Esophagus muscularis mucosa (tissue), 4 donors: ENCODE measurements at places on chromosomes 7 and 10. TPM values are rescaled to one million over a fixed set of nuclear protein-coding genes. Genes with fewer than 3 reads are reported as not detected.
A peak's percentile ranks its signal among the peaks of the same experiment; 100 is the strongest.

DNA sequence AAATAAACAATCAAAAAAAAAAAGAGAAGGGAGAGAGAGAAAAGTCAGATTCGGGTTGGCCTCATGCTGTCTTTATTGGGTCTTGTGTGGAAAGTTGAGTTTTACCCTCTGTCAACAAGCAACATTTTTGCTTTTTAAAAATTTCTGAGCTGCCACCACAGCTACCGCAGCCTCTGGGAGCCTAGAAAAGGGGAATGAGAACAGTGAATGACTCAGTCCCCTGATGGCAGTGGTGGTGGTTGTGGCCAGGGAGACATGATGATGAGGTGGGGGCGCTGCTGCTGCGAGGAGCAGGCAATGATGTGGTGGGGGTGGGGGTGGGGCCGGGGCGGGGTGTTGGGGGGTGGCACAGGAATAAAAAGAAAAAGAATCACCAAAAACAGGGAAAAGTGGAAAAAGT lies 20.0 kb upstream of the CREB3L2 start:
- DNase-seq = peak; percentile 39

- no peak for DNase-seq
Measured at GRCh38 chr7:74228951-74229900, 19.4 kb downstream of the LAT2 start.

- no peak for DNase-seq
Measured at GRCh38 chr7:150420242-150420641, 30.2 kb upstream of the GIMAP8 start.

GRCh38 chr7:151080067-151080521 lies 515 bp downstream of the FASTK start:
- DNase-seq = no peak

DNA sequence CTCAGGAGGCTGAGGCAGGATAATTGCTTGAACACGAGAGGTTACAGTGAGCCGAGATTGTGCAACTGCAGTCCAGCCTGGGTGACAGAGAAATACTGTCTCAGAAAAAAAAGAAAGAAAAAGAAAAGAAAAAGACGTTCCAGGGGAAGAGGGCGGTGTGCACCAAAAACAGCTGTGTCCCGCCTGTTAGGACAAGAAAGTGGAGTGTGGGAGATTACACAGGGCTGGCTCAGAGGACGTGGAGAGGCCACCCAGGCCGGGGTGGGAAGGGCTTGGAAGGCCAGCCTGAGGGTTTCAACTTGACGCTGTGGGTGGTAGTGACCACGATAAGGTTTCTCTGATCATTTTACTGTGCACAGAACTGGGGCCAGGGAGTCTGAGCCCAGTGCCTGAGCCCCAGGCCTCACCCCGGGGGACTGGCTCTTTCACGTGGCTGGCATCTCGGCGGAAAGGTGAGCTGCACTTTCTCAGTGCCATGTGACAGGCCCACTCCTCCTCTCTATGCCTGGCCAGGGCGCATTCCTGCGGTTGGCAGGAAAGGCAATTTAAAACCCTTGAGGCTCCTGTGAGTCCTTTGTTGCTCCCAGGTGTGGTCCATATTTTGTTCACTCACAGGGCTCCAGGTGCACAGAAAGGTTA lies 13.9 kb downstream of the RHBDD2 start:
- DNase-seq = no peak

DNA sequence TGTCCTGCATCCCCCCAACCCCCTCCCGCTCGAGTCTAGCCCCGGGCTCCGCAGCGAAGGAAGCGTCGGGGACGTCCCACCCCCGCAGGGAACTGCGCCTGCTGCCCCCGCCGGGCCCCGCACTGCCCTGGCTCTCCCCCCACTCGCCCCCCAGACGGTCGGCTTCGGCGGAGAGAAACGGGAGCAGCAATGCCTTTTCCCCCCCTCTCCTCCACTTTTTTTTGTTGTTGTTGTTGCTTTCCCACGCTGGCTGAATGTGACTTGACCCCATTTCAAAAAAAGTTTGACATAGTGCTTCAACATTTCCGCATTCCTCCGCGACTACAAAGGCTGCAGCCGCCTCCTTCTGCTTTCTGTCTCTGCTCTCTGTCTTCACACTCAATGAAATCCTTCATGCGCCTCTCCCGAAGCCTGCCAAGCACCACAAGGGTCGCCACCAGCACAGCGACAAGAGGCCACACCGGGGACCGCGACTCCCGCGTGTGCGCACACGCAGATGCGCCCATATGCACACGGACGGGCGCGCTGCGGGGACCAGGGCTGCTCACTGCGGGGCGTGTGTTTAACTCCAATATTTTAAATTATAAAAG lies 1.0 kb downstream of the CDK6 start:
- DNase-seq = no peak

DNA2 gene
- total RNA-seq = 2.9 TPM
